Stimulated activated CD4-positive, alpha-beta T cell treated with anti-CD3 and anti-CD28 coated beads, Interleukin-15, amount 100 ng/mL, for 1 hour (primary cell): ENCODE measurements at places on chromosomes 12 and 14.

DNA sequence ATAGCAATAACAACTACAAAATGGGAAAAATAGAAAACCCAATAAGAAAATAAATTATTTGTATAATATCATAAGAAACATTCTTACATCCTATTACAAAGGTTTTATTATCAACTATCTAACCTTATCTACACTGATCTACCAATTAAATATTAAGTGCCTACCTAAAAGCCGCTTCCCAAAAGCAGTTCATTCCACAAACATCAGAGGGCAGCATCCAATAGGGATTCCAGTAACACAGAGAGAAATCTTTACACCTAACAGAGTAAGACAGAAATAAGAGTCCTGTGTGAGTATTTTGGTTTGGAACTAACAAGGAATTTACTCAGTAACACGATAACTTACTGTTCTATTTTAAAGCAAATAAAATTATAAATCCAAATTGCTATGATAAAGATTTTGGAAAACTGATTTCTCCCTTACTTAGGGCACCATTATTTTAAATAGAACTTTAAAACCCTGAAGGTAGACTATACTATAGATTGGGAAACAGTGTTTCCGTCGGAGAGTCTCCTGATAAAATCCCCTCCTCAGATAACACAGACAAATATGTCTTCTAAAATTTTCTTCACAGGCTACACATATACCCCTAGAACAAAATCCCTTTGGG is 15.0 kb downstream of the GXYLT1 start:
- DNase-seq = no peak

GRCh38 chr12:64091186-64091585 is 130.9 kb downstream of the KICS2 start:
- no peak for DNase-seq

- no peak for DNase-seq
Observed at GRCh38 chr12:2431810-2432209, 363.0 kb upstream of the FKBP4 start.

GRCh38 chr12:113808095-113808951 is 157.8 kb downstream of the RBM19 start:
- DNase-seq = no peak

- no peak for DNase-seq
Observed at GRCh38 chr14:20550926-20551325, 9.9 kb downstream of the RNASE9 start.

- DNase-seq = no peak
Observed at GRCh38 chr14:54200726-54201125, 196.1 kb upstream of the CDKN3 start.

DNA sequence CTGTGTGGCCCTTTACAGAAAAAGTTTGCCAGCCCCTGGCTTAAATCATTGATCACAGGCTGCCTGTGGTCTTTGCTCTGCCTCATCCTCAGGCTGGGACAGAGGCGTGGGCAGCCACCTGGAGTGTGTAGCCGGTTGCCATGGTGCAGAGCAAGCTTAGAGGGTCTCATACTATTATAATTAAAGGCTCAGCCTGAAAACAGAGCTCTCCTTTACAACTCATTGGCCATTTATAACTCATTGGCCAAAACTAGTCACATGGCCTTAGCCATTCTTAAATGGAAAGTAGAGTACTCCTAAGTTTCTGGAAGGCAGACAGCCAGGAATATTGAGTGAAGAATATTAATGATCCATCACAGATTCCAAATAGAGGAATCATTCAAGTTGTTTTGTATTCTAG is 3.0 kb downstream of the HSP90B1 start:
- no peak for DNase-seq

- DNase-seq = no peak
Observed at GRCh38 chr14:99315197-99315596, 43.2 kb upstream of the BCL11B start.

DNA sequence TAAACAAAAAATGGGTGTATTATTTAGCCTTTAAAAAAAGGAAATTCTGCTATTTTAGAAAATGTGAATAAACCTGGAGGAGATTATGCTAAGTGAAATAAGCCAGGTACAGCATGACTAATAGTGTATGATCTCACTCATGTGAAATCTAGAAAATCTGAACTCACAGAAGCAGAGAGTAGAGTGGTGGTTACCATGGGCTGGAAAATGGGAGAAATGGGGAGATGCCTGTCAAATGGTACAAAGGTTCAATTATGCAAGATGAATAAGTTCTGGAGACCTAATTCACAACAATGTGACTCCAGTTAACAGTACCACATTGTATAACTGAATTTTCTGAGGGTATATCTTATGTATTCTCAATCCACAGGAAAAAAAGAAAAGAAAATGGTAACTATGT is 17.4 kb upstream of the LEMD3 start:
- no peak for DNase-seq

DNA sequence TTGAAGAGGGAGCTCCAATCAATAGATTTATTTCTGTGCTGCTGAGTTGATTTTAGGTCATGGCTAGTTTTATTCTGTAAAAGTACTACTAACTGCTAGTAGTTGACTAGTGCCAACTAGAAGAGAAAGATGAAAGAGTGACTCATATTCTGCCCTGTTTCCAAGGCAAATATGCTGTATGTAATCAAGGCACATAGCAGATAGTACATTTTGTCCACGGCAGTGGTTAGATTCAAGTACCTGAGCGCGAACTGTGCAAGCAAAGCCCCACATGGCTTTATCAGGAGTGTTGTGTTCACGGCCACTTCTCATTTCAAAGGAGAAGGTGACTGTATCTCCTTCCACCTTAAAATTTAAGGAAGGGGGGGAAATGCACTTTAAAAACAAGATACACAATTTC is 126.8 kb downstream of the TRAFD1 start:
- no peak for DNase-seq

- no peak for DNase-seq
Observed at GRCh38 chr14:38901791-38902190, 201.2 kb downstream of the SEC23A start.

- DNase-seq = no peak
Observed at GRCh38 chr12:1920971-1921370, 2.5 kb upstream of the CACNA2D4 start.

DNA sequence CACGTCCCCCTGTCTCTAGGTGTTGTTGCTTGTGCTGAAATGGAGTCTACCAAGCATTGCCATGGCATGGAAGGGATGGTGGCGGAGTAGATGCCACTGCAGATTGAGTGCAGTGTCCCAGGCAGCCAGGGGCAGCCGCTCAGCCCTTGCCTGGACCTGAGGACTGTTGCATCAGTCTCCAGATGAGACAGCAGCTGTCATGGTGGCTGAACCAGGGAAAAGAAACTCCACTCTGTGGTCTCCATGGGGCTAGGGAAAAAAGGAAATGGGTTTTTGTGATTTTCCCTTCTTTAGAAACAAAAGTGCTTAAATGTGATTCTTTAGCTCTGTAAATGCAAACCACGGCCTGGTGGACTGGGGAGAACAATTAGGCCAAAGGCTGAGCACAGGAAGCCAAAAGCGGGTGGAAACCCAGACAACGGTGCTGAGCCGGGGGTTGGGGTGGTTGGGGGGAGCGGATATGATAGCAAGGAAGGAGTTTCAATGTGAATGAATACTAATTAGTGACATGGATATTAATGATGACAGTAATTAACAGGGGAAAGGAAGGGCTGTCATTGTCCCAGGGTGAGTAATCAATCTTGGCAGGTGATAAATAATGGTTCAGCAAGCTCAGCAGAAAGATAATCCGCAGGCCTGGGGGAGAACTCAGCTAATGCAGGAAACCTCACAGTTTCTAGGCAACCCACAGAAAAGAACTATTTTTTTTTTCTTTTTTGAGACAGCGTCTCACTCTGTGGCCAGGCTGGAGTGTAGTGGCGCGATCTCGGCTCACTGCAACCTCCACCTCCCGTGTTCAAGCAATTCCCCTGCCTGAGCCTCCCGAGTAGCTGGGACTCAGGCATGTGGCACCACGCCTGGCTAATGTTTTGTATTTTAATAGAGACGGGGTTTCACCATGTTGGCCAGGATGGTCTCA is 442.6 kb downstream of the DPF3 start:
- no peak for DNase-seq
